ENCODE measurements at places on chromosomes 16 and 17.

- no peak for DNase-seq
Observed at GRCh38 chr16:12576878-12577277, 226.8 kb downstream of the CPPED1 start.

GRCh38 chr17:55576237-55576995 lies 65.2 kb upstream of the SMIM36 start:
- DNase-seq = no peak

GRCh38 chr16:24051125-24051524 lies 205.0 kb upstream of the CACNG3 start:
- no peak for DNase-seq

DNA sequence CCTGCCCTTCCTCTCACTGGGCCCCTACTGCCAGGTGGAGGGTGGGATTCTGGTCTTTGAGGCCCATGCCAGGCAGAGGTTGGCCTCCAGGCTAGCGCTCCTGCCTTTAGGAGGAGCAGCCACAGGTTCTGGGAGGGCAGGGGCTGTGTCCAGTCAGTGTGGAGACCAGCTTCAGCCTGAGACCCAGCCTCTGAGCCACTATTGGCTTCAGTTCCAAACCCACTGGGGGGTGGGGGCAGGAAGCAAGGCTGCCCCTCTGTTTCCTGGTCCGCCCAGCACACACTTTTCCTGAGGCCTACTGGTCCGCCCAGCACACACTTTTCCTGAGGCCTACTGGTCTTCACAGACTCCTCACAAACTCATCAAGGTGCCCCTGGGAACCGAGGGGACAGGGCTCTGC lies 16.4 kb downstream of the SLC5A10 start:
- no peak for DNase-seq

DNA sequence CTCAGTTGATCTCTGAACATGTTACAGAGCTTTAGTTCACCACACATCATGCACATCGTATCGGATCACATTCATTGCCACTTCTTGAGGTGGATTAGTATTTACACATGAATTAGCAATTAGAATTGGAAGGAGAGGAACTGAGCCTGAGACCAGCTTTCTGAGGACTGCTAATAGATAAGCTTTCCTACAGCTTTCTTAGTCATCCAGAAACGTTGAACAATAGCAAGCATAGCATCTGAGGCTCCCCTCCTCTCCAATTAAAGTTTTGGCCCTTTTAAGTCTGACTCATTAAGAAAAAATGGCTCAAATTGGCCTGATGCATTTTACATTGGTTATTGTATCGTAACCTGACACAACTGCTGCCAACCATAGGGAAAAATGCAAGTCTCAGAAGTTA lies 1130.4 kb downstream of the CDH8 start:
- no peak for DNase-seq

- DNase-seq = no peak
Observed at GRCh38 chr16:27551036-27551435, 1.1 kb downstream of the KATNIP start.

GRCh38 chr17:13518261-13519000 lies 83.3 kb downstream of the HS3ST3A1 start:
- DNase-seq = no peak

GRCh38 chr17:266701-267667 lies 85.5 kb upstream of the DOC2B start:
- DNase-seq = no peak

- no peak for DNase-seq
Observed at GRCh38 chr16:67389911-67390815, 3.1 kb downstream of the TPPP3 start.

DNA sequence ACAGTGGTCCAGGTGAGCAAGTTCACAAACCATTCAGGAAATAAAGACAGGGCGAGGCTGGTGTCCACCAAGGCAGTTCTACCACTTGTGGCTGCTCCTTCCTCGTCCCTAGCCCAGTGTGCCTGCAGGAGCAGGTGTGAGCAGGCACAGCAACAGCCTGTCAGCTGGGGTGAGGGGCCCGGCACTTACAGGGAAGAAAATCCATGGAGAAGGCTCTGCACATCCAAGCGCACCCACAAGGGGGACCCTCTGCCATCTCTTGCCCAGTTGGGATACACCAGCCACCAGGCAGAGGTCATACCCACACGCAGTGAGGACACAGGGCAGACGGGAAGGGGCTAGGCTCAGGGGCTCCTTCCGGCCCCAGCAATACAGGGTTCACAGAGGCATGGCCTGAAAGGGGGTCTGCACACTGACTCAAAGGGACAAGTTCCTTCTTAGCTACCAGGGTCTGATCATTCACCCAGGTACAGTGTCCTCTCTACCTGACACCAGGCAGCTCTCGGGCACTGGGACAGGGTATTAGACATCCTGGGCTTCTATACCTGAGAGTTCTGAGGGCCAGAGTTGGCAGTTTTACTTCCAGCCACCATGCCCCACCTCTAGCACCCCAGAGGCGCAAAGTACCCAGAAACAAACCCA lies 27.0 kb downstream of the CDIP1 start:
- DNase-seq = peak; percentile 56

- DNase-seq = no peak
Observed at GRCh38 chr17:2837147-2837561, 40.9 kb downstream of the RAP1GAP2 start.
